ENCODE measurements at places on chromosomes 16 and 17.

GRCh38 chr16:67927131-67927941 lies 4.3 kb downstream of the CTRL start:
- no peak for DNase-seq

GRCh38 chr17:17725752-17726457 lies 44.6 kb downstream of the RAI1 start:
- no peak for DNase-seq

GRCh38 chr16:4498546-4499195 lies 22.5 kb downstream of the HMOX2 start:
- no peak for DNase-seq

- DNase-seq = no peak
Observed at GRCh38 chr16:85579191-85579590, 33.9 kb upstream of the GSE1 start.

DNA sequence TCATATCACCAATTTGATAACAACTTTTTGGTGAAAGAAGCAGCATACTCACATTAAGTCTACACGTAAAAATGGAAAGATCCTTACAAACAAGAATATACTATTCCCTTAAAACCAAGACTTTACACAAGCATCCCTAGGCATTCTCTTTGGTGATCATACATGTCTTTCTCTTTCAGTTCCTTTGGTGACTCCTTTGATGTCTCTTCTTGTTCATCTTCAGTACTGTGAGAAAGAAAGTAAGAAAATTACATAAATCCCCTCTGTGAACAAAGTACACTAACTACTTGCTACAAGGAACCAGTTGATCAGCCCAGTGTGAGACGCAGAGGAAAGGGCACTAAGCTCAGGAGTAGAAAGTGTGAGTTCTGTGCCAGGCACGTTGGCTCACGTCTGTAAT lies 59.6 kb upstream of the MTMR4 start:
- no peak for DNase-seq

GRCh38 chr16:51172368-51172767 lies 21.3 kb upstream of the SALL1 start:
- DNase-seq = no peak
